NCI-H774 (cell line): ENCODE measurements at places on chromosomes 4 and X.

- no peak for DNase-seq
Measured at GRCh38 chr4:168021666-168022065, 70.7 kb upstream of the ANXA10 start.

DNA sequence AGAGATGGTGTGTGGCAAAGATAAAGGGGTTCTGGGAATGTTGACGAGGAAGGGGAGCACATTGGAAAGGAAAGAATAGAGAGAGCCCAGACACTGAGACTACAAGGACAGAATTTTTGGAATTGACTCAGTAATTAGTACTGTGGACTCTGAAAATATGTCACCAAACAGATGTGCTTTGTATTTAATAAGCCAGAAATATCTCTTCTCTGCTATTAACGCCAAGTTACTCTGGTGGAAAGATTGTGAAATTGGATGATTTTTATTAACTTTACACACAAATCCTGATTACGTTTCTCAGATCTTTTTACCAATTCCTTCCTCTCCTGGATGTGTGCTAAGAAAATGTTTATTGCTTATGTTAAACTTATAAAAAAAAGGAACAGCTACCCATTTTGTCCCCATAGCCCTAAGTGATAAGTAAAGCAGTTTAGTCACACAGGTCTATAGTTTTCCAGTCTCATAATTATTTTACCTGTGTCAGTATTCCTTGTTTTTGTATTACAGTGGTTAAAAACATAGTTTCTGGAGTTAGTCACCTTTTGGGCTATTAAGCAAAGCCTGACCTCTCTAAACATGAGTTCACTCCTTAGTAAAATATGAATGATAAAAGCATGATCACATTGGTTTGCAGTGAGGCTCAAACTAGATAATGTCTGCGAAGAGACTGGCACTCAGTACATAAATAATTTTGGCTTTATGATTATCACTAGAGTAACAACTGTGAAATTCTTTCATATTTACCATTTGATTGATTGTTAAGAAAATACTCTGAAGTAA, 1068.3 kb downstream of the STIM2 start:
- no peak for DNase-seq

DNA sequence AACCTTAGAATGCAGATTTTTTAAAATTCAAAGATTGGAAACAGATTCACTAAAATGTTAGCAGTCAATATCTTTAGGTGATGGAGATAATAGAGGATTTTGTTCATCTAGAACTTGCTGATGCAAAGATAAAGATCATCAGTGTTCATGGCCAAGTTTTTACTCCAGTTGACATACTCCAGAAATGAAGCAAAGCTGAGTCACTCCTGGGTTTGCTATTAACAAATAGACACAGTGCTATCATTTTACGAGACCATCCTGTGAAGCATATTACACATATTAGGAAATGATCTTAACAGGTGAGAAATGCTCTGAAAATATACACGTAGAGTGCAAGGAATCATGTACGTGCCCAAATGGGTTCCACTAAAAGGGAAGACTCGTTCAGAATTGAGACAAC, 170.6 kb upstream of the FAM9B start:
- DNase-seq = no peak

GRCh38 chr4:166252487-166253402, 379.7 kb downstream of the TLL1 start:
- no peak for DNase-seq

- DNase-seq = no peak
Measured at GRCh38 chr4:70945046-70945445, 42.9 kb downstream of the MOB1B start.

DNA sequence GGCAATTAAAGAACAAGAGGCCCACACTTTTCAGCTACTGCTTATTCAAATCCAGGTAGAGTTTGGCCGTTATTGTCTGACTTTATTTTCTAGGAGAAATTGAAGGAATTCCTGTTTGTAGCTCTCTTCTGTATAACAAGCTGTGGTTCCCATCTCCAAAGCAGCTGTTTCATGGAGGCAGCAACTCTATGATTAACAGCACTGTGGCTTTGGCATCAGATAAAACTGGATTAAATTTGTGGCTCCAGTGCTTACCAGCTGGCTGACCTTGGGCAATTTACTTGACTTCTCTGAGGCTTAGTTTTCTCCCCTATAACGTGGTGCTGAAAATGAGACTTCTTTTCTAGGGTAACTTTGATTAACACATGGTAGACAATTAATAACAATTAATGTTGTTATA, 28.1 kb downstream of the SLC30A9 start:
- DNase-seq = no peak

GRCh38 chr4:168907119-168907698, 102.8 kb downstream of the CBR4 start:
- no peak for DNase-seq

GRCh38 chrX:74232859-74233258, 71.1 kb upstream of the ZCCHC13 start:
- DNase-seq = no peak

GRCh38 chr4:158811704-158812103, 42.9 kb downstream of the FNIP2 start:
- no peak for DNase-seq

- no peak for DNase-seq
Measured at GRCh38 chrX:55523356-55523755, 33.7 kb upstream of the USP51 start.

DNA sequence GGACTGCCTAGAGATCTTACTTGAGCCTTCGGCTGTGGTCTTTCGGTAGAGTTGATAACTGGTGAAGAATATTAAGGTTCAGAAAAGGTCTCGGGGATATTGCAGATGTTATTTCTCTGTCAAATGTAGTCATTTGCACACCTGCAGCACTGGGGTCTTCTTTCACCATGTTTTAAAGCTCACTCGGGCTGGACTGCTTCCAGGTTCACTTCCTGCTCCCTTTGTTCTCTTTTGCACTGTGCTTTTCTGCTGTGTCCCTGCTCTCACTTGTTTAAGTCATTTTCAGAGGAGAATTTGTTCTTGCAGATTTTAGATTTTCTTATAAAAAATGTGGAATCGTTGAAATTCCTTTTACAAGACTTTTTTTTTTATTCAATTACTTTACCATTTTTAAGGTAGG, 68.5 kb downstream of the BMPR1B start:
- DNase-seq = no peak

DNA sequence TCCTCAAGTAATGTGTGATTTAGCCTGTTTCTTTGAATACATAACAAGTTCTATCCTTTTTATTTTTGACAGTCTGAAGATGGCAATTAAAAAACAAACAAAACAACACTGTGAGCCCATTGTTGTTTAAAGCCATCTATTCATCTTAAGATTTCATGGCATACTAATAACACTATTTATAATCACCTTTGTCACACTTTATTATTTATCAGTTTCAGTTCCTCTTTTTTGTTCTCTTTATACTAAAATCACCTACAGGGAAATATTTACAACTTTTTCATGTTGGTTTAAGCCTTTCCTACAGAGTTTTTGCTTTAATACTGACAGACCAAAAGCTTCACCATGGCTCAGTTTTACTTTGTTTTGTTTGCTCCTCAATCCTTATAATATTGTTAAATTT, 247.4 kb upstream of the CTSO start:
- no peak for DNase-seq

DNA sequence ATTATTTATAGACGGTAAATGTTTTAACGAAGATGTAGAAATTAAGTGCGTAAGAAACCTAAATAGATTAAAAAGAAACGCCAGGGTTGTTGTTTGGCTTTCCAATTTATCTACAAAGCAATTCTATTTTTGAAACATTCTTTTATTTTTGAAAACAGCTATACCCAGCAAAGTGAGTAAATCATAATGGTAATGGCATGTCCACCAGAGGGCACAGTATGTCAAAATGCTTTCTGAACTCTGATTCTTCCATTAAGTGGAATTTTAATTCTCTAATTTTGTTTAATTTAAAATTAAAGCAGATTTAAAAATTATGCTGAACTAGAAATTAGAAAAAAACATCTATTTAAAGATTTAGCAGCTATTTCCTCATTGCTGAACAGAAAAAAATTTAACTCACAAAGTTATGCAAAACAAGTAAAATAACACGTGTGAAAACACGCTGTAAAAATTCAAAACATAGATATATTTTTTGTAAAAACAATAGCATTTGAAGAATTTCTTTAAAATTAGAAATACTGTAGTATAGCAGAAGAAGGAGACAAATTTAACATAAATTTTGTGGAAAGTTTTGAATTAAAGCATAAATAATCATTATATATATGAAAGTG, 26.5 kb downstream of the RASSF6 start:
- DNase-seq = no peak

DNA sequence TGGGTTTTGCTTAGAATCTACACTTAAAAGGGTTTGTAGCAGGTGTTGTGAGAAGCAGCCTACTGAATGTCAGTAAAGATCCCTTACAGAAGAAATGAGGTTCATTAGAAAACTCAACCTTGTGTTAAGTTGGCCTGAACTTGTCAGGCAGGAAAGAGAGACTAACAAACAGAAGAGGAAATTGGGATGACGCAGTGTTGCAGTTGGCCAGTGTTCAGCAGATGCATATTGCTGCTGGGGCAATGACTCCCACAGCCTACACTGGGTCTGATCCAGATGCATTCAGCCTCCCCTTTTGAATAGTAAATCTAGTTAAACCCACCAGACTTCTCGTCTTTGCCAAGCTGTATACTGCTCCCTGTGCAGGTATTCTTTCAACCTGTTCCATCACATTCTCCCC, 409.4 kb downstream of the UBE2NL start:
- no peak for DNase-seq
